ENCODE measurements at places on chromosomes 7 and 10. TPM values are rescaled to one million over a fixed set of nuclear protein-coding genes. Genes with fewer than 3 reads are reported as not detected.

GPR26 gene
- total RNA-seq: under 0.01 TPM

EGFR gene
- total RNA-seq: under 0.01 TPM

TRIL gene
- total RNA-seq: under 0.01 TPM

DRGX gene
- total RNA-seq: not detected

PNLIPRP3 gene
- not detected for total RNA-seq

AMPH gene
- total RNA-seq: not detected

CYP3A4 gene
- not detected for total RNA-seq

NPSR1 gene
- under 0.01 TPM for total RNA-seq

DLX5 gene
- not detected for total RNA-seq

ABCB1 gene
- 39.3 TPM for total RNA-seq

WNT16 gene
- total RNA-seq: under 0.01 TPM

CDH23 gene
- 0.81 TPM for total RNA-seq

DNA sequence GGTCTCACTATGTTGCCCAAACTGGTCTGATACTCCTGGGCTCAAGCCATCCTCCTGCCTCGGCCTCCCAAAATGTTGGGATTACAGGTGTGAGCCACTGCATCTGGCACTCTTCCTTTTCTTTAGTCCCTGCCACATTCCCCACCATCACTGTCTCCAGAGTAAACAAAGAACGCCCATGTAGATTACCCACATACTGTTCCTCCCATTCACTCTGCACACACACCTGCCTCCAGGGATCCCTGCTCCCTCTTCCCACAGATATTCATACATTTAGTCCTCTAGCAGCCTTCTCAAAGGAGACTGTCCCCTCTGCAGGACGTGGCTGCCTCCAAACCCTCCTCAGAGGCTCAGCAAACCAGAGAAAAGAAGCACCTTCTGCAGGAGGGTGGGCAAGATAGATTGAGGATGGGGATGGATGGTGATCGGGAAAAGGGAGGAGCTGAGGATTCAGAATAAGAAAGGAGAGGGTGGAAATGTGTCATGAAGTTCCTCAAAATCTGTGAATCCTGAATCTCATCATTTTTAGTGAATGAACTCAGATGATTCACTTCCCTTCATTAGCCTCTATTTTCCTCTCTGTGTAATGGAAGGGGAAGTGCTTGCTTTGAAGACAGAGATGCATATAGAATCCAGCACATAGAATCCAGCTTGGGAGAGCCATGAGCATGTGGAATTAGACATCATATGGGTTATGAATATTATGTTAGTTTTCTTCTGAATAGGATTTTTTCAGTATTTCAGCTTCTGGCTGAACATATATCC, 5.5 kb upstream of the PLAU start:
- DNase-seq: no peak

DNA sequence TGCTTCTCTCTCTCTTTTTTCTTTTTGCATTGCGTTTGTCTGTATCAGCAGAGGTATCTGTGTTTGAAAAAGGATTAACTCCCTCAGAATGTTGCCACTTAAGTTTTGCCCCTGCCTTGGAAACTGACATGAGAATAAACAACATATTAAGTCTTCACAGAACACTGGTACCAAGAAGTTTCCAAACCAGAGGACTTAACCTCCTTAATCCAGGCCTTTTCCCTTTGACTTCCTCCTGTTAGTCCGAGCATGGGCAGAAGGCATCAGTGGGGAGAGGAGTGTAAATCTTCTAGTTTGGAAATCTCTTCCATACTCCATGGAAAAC, 681.4 kb downstream of the LRMDA start:
- DNase-seq: no peak

GRCh38 chr10:75392271-75392670, 9.3 kb downstream of the ZNF503 start:
- no peak for DNase-seq

DNA sequence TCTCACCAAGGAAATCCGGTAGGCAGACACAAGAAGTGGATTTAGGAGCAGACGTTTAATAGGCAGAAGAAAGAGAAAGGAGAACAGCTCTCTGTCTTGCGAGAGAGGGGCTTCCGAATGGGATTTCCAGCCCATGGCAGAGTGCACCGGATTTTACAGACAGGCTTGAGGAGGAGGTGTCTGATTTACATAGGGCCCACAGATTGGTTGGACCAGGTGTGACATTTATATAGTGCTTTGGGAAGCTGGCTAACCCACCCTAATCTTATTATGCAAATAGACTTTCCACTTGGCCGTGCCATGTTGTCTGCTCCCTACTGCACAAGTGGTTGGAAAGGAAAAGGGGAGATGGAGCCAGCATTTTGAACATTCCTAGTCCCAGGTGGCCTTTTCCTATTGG, 57.8 kb downstream of the ANKMY2 start:
- no peak for DNase-seq

DNA sequence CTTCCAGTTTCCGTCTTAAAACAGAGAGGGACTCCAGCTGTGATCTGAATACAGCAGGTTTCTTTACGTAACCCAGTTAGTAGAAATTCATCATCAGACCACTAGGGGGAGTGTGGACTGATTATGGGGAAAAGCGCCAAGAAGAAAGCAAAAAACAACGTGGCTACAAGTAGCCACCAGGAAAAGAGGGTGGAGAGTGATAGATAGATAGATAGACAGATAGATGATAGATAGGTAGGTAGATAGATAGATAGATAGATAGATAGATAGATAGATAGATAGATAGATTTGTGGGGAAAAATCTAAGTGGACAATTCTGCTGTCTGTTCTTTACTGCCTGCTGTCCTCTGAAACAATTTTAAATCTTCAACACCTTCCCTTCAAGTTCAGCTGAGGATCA, 12.7 kb upstream of the AKR1B10 start:
- DNase-seq: peak; percentile 55

GRCh38 chr10:92173996-92174395, 116.9 kb downstream of the CPEB3 start:
- DNase-seq: no peak

DNA sequence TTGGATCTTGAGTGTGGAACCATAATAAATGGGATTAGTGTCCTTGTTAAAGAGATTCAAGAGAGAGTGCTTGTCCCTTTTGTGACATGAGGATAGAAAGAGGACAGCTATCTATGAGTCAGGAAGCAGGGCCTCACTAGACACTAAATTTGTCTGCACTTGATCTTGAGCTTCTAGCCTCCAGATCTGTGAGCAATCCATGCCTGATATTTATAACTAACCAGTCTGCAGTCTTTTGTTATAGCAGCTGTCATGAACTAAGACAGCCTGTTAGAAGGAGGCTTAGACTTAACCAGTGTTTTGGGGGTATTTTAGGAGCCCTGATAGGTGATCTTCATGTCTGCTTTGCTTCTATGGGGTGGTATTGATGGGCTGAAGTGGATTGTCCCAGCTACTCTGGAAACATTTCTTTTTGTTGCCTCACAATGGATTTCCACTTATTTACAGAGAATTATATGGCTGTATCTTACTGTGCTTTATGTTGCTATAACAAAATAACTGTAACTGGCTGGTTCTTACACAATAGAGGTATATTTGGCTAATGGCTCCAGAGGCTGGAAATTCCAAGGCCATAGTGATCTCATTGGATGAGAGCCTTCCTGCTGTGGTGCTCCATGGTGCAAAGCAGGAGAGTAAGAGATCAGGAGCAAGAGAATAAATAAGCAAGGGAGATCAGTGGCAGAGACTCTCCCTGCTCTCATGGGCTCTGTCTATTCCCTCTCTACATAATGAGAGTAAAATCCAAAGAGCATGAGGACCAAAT, 23.4 kb upstream of the AKR1C3 start:
- DNase-seq: no peak

GRCh38 chr10:101828766-101829551, 10.7 kb upstream of the OGA start:
- no peak for DNase-seq

DNA sequence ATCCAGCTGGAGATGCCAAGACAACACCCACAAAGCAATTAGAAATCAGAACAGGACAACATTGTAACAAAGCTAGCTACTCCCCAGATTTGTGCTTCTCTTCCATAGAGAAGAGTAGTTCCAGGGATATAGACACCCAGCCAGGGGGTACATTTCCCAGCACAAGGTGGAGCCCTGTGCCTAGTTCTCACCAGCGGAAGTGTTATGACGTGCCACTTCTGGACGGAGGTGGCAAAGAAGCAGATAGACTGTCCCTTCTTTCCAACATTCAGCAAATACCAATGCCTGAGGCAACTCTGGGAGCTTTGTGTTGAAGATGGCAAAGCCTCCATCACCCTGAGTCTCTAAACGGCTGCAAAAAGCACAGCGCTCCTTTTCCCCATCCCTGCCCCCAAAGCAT, 23.4 kb upstream of the GSAP start:
- no peak for DNase-seq

- DNase-seq: no peak
Measured at GRCh38 chr10:27643301-27643700, 102.3 kb downstream of the MKX start.

DNA sequence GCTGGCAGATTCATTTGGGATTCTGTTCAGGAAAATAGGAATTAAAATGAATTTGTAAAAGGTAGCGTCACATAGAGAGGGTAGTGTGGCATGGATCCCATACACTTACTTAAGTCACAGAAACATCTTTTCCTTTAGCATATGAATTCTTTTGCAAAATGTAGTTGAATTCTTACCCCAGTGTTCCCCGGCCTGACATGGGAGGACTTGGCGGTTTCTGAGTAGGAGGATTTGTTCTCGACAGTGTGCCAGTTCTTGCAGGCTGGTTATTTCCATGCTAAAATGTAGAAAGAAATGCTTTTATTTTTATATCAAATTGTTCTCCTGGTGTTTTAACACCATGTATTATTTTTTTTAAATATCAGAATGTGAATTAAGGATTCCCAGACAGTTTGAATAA, 72.6 kb downstream of the PDSS1 start:
- no peak for DNase-seq

GRCh38 chr7:140674356-140674800, 1.6 kb downstream of the ADCK2 start:
- no peak for DNase-seq

DNA sequence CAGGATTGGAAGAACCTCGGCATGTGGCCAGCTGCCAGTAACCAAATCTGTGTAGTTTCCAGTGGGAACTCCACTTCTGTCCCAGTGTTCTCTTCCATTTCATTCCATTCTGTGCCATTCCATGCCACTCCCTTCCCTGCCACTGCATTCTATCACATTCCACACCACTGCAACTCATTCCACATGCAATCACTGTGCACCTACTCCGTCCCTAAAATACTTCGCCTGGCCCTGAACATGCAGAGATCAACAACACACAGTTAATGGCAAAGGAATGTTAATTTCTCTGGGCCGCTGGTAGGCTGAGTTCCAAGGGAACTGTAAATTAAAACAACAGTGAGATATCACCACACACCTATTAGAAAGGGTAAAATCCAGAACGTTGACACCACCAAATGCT, 64.8 kb downstream of the AKR1B1 start:
- DNase-seq: no peak

DNA sequence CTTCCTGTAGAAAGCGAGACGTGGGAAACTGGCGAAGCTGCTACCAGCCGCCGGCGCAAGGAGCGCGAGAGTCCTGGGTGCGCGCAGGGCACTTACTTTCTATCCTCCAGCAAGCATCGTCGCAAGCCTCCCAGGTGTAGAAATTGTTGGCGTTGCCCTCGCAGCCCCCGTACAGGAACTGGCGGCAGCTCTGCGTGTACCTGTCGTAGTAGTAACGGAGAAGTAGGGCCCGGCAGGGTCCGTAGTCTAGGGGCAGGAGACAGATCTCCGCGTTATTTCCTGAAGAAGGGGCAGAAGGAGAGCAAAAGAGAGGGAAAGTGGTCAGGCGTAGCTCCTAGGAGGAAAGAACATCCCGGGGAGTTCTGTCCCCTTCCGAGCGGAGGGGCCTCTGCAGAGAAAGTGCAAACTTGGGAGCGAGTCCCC, 501 bp downstream of the TFPI2 start:
- DNase-seq: peak; percentile 14

DNA sequence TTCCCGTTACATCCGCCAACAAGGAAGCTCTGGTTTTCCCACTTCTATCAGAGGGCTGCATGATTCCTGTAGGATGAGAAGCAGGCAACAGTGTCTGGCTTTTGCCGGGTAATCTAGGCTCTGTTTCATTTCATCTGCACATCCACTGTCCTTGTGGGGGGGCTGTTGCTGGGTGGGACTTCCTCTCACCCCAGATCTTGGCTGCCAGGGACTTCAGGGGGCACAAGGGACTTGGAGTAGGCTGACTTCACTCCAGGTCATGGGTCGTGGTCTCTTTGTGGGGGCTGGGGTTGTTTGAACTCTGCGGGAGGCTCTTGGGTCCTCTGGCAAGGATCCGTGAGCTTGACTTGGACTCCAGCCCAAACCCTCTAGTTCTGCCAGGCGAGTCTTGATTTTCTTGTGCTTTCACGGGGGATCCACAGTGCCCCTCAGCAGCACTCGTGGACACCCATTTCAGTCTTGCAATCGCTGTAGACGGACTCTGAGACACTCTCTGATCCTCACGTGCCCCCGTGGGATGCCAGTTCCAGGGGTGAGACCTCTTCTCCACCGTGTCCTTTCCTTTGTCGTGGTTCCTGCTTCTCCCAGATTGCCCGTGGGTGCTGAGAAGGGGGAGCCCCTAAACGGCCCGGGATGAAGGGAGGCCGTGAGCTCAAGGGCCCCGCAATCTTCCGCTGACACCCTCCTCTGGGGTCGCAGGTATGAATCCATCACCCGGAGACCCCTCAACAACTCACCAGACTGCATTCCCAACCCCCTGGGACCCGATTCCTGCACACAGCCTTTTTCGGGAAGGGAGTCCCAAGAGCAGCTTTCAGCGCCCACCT, 21.4 kb upstream of the ZNF273 start:
- DNase-seq: no peak

GRCh38 chr10:75049316-75050148, 61.9 kb upstream of the SAMD8 start:
- DNase-seq: no peak

GRCh38 chr7:134367956-134368749, 51.4 kb upstream of the SLC35B4 start:
- no peak for DNase-seq

DNA sequence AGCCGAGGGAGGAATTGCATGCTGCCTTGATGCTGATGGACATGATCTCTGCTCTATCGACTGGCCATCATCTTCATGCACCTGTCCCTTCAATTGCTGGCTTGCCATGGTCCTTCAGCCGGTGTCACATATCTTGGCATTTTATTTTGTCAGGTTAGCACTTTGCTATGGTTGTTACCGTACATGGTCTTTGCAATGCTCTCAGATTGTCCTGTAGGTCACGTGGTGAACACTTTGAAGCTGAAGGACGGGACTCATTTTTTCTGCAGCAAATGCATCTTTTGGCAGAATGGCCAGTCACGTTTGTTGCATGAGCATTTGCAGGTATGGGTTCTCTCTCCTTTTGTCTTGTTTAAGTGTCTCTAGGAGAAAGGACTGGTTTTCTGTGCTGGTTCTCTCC, 326.8 kb upstream of the SHH start:
- no peak for DNase-seq

DNA sequence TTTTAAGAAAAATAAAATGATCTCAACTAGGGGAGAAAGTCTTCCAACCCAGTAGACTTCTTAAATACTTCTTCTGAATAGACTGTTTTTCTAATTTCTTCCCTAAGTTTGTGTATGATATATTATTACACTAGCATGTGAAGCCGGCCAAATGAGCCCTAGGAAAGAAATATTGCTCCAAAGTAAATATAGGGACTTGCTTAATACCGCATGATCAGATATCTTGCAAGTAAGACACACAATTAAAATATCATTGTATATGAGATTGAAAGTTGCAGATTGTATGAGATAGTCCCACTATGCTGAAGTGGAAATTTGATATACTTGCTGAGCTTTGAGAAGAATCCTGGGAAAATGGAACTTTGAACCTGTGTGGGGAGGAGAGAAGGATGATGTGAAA, 225.7 kb downstream of the BAMBI start:
- DNase-seq: no peak
